ENCODE measurements at places on chromosomes 16 and 17.

DNA sequence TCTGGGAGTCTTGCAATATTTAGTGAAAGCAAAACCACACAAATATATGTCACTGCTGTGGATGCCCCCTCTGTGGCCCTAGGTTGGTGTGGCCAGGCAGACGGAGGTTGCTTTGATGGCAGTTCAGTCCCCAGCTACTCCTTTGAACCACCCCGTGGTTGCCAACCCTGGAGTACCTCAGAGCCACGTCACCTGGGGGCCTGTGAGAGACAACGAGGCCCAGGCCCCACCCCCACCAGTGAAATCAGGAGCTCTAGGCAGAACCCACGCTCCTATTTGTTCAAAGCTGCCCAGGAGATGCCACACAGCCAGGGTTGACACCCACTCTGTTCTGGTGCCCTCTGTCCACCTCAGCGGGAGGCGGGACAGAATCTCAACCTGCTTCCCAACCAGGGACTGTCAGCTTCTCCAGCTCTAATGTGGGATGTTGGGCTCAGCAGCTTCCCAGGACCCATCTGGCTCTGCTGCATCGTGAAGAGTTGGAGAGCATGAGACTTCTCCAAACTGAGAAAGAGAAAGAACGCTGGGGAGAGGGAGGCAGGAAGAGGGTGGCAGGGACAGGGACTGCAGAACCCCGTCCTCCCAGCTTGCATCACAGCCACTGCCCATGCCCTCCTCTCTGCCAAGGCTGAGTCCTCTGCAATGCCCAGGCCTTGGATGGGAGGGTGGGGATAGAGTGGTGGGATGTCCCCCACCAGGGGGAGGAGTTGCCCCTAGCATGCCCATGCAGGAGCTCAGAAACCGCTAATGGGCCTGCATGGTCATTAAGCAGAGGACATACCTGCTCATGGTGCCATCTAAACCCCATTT lies 81.8 kb downstream of the C16orf78 start:
- no peak for DNase-seq

DNA sequence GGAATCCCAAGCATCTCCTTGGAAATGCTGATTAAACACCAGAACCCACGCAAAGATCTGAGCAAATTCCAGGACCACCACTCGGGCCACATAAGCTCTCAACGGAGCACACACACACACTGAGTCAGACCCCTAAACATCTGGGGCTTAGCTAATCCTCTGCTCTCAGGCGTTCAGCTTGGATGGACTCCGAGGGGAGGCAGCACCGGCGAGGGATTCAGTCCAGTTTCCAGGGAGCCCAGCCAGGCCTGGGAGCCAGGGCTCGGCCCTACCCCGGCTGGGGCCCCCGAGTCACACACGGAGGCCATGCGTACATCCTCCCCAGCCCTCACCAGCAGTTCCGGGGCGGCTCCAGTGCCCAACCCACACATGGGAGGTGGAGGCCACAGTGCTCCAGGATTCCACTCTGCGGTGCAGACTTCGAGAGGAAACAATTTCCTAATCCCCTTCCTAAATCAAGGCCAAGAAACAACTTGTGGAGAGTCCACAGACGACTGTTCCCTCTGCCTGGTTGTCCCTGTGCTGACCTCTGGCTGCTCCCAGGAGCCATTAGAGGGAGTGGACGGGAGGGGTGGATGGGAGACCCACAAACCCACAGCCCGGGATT lies 70.5 kb downstream of the GAS7 start:
- DNase-seq: peak; percentile 94

DNA sequence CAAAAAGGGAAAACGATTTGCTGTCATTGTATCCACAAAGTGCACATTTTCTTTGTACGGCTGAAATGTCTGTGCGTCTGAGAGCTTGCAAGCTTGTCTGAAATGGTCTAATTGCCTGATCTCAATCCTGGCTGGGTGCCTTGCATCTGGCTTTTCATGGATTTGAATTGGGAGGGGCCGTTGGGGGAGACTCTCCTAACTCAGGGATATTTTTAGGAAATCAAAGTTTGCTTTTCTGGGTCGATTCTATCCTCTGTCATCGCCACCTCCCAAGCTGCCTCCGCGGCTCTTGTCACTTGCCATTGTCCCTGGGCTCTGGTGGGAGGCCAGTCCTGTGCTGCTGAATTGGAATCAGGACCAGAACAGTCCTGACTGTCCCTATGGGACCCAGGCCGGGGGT lies 33.3 kb upstream of the MGAT5B start:
- DNase-seq: no peak

GRCh38 chr17:27622986-27623385 lies 8.0 kb upstream of the LGALS9 start:
- no peak for DNase-seq

DNA sequence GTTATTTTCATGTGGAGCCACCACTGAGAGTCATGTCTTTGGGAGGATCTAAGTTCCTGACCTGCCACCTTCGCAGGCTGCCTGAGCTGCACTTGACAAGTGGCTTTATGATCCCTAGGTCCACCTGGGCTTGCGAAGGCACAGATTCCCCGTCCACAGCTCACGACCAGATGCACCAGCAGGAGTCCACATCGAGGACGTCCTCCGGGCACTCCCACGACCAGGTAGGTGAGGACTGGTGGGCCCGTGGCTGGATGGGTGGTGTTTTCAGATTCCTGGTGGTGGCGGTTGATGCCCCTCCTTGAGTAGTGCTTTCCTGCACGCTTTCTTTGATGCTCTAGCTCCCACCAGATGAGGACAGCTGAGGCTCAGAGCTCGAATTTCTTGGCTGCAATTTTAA lies 14.8 kb downstream of the FAM234A start:
- no peak for DNase-seq

- DNase-seq: no peak
Measured at GRCh38 chr16:2858245-2859025, 465 bp upstream of the PRSS22 start.

GRCh38 chr16:68128577-68129305 lies 43.6 kb downstream of the NFATC3 start:
- no peak for DNase-seq

DNA sequence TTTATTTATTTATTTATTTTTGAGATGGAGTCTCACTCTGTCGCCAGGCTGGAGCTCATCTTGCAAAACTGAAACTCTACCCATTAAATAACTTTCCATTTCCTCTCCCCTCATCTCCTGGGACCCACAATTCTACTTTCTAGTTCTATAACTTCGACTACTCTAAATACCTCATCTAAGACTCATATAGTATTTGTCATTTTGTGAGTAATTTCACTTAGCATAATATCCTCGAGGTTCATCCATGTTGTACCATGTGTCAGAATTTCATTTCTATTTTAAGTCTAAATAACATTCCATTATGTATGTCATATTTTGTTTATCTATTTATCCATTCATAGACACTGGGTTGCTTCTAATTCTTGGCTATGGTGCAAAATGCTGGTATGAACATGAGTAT lies 5.1 kb upstream of the NT5M start:
- no peak for DNase-seq

DNA sequence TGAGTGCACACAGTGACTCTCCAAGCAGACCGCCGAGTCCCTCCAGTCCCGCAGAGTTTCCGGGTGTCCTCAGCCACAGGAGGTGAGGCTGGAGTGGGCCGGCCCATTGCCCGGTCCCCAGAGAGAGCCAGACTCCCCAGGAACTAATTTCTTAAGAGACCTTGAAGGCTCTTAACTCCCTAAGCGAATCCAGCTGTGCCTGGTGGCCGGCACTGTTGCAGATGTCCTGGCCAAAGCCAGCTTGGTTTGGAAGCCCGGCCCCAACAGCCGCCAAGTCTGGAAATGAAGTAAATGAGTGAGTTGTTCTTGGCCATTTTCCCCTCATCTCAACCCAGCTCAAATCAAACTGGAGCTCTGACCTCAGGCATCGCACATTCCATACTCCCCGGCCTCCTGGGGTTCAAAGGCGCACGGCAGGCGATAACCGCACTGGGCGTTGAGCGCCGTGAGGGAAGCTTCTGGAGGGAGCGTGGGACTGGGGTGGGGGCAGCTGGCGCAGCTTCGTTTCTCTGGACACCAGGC lies 42.0 kb downstream of the CMIP start:
- DNase-seq: no peak

GRCh38 chr16:25060920-25061319 lies 45.8 kb upstream of the ARHGAP17 start:
- no peak for DNase-seq

DNA sequence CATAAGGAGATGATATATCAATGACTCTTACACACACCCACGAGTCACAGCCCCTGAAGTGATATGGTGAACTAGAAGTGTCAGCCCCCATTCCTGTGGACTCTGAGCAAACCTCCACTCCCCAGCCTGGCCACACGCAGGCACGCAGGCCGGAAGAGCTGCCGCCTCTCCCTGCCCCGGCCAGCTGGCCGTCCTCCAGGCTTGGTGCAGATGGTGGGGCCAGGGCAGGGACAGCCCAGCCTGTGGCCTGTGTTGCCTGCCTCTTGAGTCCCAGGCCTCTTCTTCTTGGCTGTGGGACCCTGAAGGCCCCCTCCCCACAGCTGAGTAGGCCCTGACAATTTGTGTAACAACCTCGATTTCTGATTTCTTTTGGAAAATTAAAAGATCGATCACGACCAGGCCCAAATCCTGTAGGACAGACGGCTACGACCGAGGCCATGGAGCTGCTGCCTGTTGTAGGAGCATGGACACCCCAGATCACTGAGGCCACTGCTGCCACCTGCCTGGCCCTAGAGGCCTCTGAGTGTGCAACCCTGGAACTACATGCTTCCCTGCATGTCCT lies 10.0 kb upstream of the MPRIP start:
- DNase-seq: peak; percentile 55

- no peak for DNase-seq
Measured at GRCh38 chr16:26050472-26050871, 358.7 kb downstream of the HS3ST4 start.

DNA sequence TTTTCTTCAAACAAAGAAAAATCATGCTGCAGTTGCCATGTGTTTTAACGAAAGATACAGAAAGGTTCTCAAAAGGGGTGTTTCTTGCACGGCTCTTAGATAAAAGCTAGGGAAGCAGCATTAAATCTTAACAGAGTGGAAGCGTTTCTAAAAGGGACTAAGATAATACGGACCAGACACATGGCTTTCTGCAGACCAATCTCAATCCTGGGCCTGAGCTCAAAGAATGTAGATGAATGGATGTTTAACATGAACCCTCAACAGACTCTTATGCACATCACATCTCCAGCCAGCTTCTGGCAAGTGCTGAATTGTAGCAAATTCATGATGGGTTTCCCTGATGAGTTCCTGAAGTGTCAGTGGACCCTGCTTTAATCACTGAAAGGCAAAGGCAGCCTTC lies 80.2 kb upstream of the COX10 start:
- DNase-seq: no peak

DNA sequence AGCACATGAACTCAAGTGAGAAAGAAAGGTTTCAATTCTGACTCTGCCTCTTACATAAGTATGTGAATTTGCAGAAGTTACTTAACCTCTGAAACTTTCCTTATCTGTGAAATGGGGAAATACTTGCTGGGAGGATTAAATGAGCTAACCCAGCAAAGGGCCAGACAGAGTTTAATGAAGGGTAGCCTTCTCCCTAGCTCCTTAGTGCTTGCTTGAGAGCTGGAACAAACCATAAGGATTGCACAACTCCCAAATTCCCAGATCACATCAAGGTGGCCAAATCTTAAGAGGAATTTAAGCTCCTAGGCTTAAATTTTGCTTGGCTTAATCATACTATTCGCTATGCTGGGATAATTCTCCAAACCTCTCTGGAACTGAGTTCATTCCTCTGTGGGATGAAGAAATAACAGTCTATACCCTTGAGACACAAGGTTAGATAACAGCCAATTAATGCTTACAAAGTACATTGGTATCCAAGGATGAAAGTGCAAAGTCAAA lies 11.8 kb upstream of the WSB1 start:
- peak; percentile 71 for DNase-seq

- no peak for DNase-seq
Measured at GRCh38 chr16:85086347-85087291, 25.7 kb downstream of the CIBAR2 start.
